Neural progenitor cell (in vitro differentiated cells): ENCODE measurements at places on chromosomes 6 and 20. TPM values are rescaled to one million over a fixed set of nuclear protein-coding genes. Genes with fewer than 3 reads are reported as not detected.

DNA sequence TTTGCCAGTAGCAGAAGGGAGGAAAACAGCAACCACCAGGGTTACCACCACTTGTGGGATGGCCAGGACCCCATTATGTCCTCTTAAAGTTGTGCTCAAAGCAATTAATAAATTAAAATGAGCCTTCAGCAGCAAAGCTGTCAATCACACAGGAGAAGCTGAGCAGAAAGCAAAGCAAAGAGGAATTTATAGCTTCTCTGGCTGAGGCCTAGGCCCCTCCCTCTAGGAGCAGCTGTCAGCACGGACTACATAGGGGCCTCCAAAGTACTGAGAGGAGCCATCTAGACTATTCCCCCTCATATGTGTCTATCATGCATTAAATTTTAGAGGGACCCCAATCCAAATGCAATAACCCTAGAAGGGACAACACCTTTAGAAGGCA is 6.4 kb downstream of the CCND3 start:
- no peak overlapping the region for H3K4me3 ChIP-seq
- DNase-seq: no peak
- H3K27ac ChIP-seq: peak overlapping the region; percentile 29
- no peaks in the 10 kb centered on the region for H3K27me3 ChIP-seq
- H3K4me1 ChIP-seq: peaks cover 19% of the 10 kb centered on the region

DNA sequence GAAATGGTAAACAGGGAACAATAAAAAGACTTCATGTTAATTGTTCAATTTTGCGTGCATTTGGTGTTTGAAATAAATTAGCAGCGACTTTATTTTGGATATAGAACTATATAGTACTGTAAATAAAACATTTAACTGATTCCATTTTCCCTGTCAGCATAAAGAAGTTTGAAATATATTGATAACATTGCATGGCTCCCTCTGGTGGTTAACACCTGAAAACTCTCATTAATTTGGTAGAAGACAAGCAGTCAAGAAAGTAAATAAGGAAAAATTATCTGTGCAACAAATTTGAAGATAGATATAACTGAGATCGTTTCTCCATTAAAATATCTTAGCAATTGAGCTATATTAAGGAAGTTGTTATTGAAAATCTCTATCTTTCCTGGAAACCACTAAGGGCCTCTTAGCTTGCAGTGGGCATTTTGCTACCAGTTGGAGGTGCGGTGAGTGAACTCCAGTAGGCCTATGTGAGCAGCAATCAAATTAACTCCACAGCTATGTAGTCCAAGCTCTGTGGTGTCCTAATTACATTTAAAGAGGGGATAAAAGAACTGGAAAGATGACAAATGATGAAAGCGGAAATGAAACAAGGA is 435.7 kb upstream of the FKBP1C start:
- no peaks in the 10 kb centered on the region for H3K36me3 ChIP-seq
- no peaks in the 10 kb centered on the region for H3K27me3 ChIP-seq
- H3K4me1 ChIP-seq: no peaks in the 10 kb centered on the region
- DNase-seq: peak; percentile 44

DNA sequence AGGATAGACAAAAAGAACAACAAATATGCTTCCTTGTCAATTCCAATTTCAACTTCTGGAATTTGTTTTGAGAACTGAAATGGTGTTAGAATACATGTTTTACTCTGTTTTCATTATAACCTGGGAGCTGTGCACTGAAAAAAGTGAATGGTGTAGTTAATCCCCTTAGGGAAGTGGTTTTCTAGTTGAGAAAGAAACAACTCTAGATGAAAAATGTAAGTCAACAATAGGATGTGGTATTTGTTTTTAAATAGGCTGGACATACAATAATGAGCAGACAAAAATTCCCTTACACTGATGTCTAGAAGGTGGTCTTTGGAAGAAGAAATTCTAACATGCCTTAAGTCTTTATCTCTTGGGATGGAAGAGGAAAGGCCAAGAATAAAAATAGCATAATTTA is 59.9 kb upstream of the TINAG start:
- DNase-seq: no peak
- H3K4me1 ChIP-seq: no peaks in the 10 kb centered on the region
- H3K36me3 ChIP-seq: no peaks in the 10 kb centered on the region
- H3K27me3 ChIP-seq: no peaks in the 10 kb centered on the region
- H3K27ac ChIP-seq: no peak overlapping the region

GRCh38 chr20:47292581-47292980 is 63.9 kb downstream of the ZMYND8 start:
- DNase-seq: no peak
- H3K4me1 ChIP-seq: no peaks in the 10 kb centered on the region
- H3K27me3 ChIP-seq: no peaks in the 10 kb centered on the region
- no peak overlapping the region for H3K27ac ChIP-seq
- H3K4me3 ChIP-seq: no peak overlapping the region

GRCh38 chr20:1505361-1505760 is 14.1 kb upstream of the SIRPB2 start:
- no peak for DNase-seq
- H3K27ac ChIP-seq: no peak overlapping the region
- no peak overlapping the region for H3K4me3 ChIP-seq
- H3K4me1 ChIP-seq: peaks cover 3% of the 10 kb centered on the region
- no peaks in the 10 kb centered on the region for H3K27me3 ChIP-seq

DNA sequence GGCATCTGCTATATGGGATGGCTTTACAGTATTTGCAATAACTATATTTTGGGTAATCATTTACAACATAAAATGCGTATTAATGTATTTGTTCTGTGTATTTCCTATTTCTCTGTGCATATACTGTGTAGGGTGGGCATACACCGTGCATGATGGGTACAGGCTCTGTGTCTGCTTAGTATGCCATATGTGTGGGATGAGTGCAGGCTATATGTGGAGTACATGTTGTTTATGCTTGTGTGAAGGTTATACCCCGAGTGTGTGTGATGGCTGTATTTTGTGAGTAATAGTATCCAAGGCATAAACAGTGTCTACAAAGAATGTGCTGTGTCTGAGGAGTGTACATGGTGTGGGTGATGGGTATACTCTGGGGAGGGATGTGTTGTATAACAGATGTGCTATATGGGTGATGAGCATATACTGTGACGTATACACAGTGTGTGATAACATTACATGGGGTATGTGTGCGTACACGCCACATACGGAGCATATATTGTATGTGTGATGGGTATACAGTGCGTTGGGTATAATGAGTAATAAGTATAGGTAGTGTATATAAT is 52.7 kb downstream of the CPXM1 start:
- DNase-seq: no peak
- H3K4me1 ChIP-seq: peaks cover 14% of the 10 kb centered on the region
- no peak overlapping the region for H3K4me3 ChIP-seq
- H3K36me3 ChIP-seq: no peaks in the 10 kb centered on the region
- no peak overlapping the region for H3K27ac ChIP-seq

DNA sequence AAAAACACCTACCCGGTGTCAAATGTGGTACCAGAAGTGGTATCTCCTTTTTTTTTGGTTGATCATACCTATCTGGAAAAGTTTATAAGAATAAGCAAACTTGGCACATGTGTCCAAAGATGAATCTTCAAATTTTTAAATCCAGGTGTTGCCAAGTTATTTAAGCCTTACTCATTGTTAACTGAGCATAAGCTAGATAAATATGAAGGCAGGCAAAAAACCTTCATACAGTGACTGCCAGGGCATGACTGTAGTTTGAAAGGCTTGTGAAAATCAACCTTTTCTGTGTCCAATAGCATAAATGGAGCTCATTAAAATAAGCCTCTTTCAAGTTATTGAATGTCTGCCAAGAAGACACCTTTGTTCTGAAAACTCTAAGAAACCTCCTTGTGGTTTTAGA is 699.2 kb downstream of the DOK5 start:
- no peaks in the 10 kb centered on the region for H3K4me1 ChIP-seq
- H3K36me3 ChIP-seq: no peaks in the 10 kb centered on the region
- DNase-seq: no peak
- no peak overlapping the region for H3K27ac ChIP-seq

Gene DLL1
- 35.9 and 91.8 TPM in 2 replicates for total RNA-seq

Gene TENT5A
- 8.7 and 11.7 TPM in 2 replicates for total RNA-seq

- peak; percentile 66 for DNase-seq
- peaks cover 5% of the 10 kb centered on the region for H3K4me1 ChIP-seq
- no peak overlapping the region for H3K27ac ChIP-seq
- H3K27me3 ChIP-seq: no peaks in the 10 kb centered on the region
Measured at GRCh38 chr6:116111552-116112528, 11.2 kb downstream of the NT5DC1 start.

DNA sequence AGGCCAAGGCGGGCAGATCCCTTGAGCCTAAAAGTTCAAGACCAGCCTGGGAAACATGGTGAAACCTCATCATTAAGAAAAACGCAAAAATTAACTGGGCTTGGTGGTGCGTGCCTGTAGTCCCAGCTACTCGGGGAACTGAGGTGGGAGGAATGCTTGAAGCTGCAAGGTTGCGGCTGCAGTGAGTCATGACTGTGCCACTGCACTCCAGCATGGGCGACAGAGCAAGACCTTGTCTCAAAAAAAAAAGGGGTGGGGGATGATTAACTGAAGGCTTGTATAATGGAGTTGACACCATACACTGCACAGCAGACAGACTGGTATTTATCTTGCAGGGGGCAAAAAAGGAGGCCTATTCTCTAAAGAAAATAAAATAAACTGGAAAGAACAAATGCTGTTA is 27.7 kb downstream of the SRPK1 start:
- H3K36me3 ChIP-seq: peaks cover 21% of the 10 kb centered on the region
- no peak for DNase-seq
- H3K27ac ChIP-seq: no peak overlapping the region

Gene ZKSCAN4
- 5.9 and 9.8 TPM in 2 replicates for total RNA-seq

- no peak overlapping the region for H3K27ac ChIP-seq
- H3K27me3 ChIP-seq: no peaks in the 10 kb centered on the region
- DNase-seq: no peak
Measured at GRCh38 chr6:32488083-32488482, 42.0 kb downstream of the HLA-DRB5 start.

DNA sequence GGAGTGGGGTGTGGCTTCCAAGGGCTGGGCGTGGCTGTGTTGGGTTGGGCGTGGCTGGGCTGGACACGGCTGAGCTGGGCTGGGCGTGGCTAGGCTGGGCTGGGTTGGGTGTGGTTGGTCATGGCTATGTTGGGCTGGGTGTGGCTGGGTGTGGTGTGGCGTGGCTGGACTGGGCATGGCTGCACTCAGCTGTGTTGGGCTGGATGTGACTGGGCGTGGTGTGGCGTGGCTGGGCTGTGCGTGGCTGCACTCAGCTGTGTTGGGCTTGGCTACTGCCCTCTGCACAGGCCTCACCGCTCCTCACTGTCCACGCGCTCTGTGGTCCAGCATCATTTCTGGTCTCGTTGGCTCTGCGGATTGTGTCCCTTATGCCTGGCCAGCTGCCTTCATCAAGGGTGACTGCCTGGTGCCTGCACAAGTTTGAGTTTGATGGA is 43.5 kb upstream of the SLCO4A1 start:
- no peaks in the 10 kb centered on the region for H3K4me1 ChIP-seq
- no peak overlapping the region for H3K4me3 ChIP-seq
- peaks cover 5% of the 10 kb centered on the region for H3K27me3 ChIP-seq
- H3K36me3 ChIP-seq: no peaks in the 10 kb centered on the region
- DNase-seq: no peak
- no peak overlapping the region for H3K27ac ChIP-seq

DNA sequence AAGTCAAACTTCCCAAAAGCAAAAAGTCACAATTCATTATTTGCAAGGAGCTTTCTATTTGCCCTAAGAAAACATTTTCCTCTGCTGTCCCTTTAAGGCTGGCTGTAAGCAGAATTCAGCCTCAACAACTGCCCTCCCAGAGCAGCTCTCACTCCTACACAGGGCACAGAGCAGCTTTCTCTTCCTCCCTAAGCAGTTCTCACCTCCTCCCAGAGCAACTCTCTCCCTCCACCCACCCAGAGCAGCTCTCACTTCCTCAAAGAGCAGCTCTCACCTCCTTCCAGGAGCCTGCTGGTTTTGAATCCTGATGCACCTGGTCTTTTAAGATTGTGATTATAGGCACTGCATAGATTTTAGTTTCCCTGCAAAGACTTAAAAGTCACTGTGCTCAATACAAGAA is 120.6 kb upstream of the TMEM181 start:
- no peaks in the 10 kb centered on the region for H3K27me3 ChIP-seq
- no peak overlapping the region for H3K27ac ChIP-seq
- no peak for DNase-seq
- peaks cover 3% of the 10 kb centered on the region for H3K36me3 ChIP-seq
- H3K4me1 ChIP-seq: no peaks in the 10 kb centered on the region

DNA sequence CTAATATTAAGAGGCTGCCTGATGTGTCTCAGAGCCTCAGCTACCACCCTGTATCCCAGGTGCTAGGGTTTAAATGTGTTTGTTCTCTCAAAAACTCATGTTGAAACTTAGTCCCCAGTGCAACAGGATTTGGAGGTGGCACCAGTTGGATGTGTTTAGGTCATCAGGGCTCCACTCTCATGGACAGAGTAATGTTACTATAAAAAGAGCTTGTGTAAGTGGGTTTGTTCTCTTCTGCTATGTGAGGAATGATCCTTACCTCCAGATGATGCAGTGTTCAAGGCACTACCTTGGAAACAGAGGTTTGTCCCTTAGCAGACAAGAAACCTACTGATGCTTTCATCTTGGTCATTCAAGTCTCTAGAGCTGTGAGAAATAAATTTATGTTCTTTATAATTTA is 164.9 kb upstream of the EPHA7 start:
- H3K36me3 ChIP-seq: no peaks in the 10 kb centered on the region
- H3K4me1 ChIP-seq: no peaks in the 10 kb centered on the region
- H3K27me3 ChIP-seq: no peaks in the 10 kb centered on the region
- no peak overlapping the region for H3K4me3 ChIP-seq

- no peaks in the 10 kb centered on the region for H3K36me3 ChIP-seq
- no peaks in the 10 kb centered on the region for H3K27me3 ChIP-seq
- no peaks in the 10 kb centered on the region for H3K4me1 ChIP-seq
- H3K4me3 ChIP-seq: no peak overlapping the region
- no peak overlapping the region for H3K27ac ChIP-seq
Measured at GRCh38 chr20:7881551-7881950, 58.7 kb downstream of the HAO1 start.

Gene DTD1
- total RNA-seq: 89.0 and 92.6 TPM in 2 replicates

DNA sequence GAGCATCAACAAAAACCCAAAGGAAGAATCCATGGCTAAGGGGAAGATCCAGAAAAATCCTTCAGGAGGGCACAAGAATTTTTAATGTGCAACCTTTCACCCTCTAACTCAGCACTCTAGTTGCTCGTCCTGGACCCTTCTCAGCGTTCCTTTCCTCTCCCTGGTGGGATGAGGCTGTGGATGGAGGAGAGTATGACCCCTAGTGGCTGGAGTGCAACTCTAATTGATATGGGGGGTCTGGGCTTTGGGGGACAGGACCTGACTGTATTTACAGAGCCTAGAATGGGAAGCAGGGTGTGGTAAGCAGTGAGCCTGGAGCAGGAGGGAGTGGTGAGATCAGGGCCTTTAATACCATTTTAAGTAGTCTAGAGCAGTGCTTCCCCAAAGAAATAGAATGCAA is 83.9 kb upstream of the CEP85L start:
- no peaks in the 10 kb centered on the region for H3K36me3 ChIP-seq
- H3K27ac ChIP-seq: no peak overlapping the region
- DNase-seq: peak; percentile 58
- H3K4me1 ChIP-seq: no peaks in the 10 kb centered on the region
- H3K27me3 ChIP-seq: no peaks in the 10 kb centered on the region

- H3K36me3 ChIP-seq: no peaks in the 10 kb centered on the region
- no peak for DNase-seq
- no peak overlapping the region for H3K4me3 ChIP-seq
- H3K27me3 ChIP-seq: no peaks in the 10 kb centered on the region
- H3K4me1 ChIP-seq: no peaks in the 10 kb centered on the region
Measured at GRCh38 chr6:84718038-84718955, 46.1 kb downstream of the TBX18 start.
